ENCODE measurements at places on chromosomes 11 and 22. TPM values are rescaled to one million over a fixed set of nuclear protein-coding genes. Genes with fewer than 3 reads are reported as not detected.

CRYBB3 gene
- not detected for total RNA-seq

PPME1 gene
- 21.4 TPM for total RNA-seq

SLC17A6 gene
- total RNA-seq = not detected

PRR33 gene
- total RNA-seq = not detected

DMC1 gene
- 9.6 TPM for total RNA-seq

TSPAN32 gene
- 54.7 TPM for total RNA-seq

MAJIN gene
- 0.36 TPM for total RNA-seq

TIMP3 gene
- not detected for total RNA-seq

MYEOV gene
- not detected for total RNA-seq

MLC1 gene
- 0.68 TPM for total RNA-seq

TP53AIP1 gene
- total RNA-seq = not detected

PAX6 gene
- total RNA-seq = not detected

JAM3 gene
- 5.2 TPM for total RNA-seq

PRG3 gene
- not detected for total RNA-seq

FIBIN gene
- not detected for total RNA-seq

ISX gene
- not detected for total RNA-seq

E2F8 gene
- total RNA-seq = 33.7 TPM

FAM111B gene
- 58.9 TPM for total RNA-seq

SCARF2 gene
- 1.7 TPM for total RNA-seq

PARVA gene
- total RNA-seq = 0.22 TPM

PRDX5 gene
- 110 TPM for total RNA-seq

TSPAN18 gene
- 66.7 TPM for total RNA-seq

C11orf21 gene
- total RNA-seq = 68.0 TPM

SLC16A8 gene
- not detected for total RNA-seq

GPR83 gene
- total RNA-seq = 0.05 TPM

KCNQ1 gene
- 26.9 TPM for total RNA-seq

XKR3 gene
- total RNA-seq = not detected

TPH1 gene
- 0.40 TPM for total RNA-seq

MB gene
- not detected for total RNA-seq

OR52E6 gene
- not detected for total RNA-seq

MS4A6A gene
- total RNA-seq = not detected

MS4A4A gene
- not detected for total RNA-seq

RIMBP3B gene
- total RNA-seq = 0.73 TPM

IFITM10 gene
- 1.5 TPM for total RNA-seq

ABTB2 gene
- 0.43 TPM for total RNA-seq

DDX17 gene
- total RNA-seq = 558 TPM

MS4A7 gene
- not detected for total RNA-seq

HTR3B gene
- not detected for total RNA-seq

KCNJ5 gene
- not detected for total RNA-seq

CABP4 gene
- 3.7 TPM for total RNA-seq

PANX2 gene
- total RNA-seq = 0.20 TPM

SCGB1D1 gene
- not detected for total RNA-seq

JHY gene
- 1.5 TPM for total RNA-seq

ZP1 gene
- total RNA-seq = not detected

Data from activated naive CD4-positive, alpha-beta T cell treated with anti-CD3 and anti-CD28 coated beads, Interleukin-2, amount 10 ng/mL, durations not matched to agents 5 hours and 36 hours (primary cell).